ENCODE measurements at places on chromosomes 2 and 18.

DNA sequence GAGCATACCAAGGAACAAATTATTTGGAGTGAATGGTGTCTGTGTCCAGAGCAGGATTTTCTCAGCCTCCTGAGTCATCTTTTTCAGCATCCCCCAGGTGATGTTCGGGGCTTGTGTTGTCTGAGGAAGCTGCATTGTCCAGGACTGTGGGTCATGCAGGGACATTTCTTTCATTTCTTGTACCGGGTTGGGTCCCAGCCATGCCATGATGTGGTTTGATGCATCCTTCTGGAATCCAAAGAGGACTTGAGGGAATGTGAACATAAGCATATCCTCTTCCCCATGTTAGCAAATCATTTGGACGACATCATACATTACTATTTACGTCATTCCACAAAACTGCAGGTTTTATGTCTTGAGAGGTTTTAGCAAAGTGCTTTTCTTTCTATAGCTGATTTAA, 797.8 kb downstream of the CCDC85A start:
- no peak for DNase-seq

GRCh38 chr2:150150144-150150543, 337.3 kb downstream of the RND3 start:
- DNase-seq: no peak

- no peak for DNase-seq
These were observed 75.4 kb downstream of the CSRNP3 start for GRCh38 chr2:165544897-165545296.

- DNase-seq: no peak
These were observed 203.5 kb upstream of the TMEFF2 start for GRCh38 chr2:192398236-192398635.

- no peak for DNase-seq
These were observed 19.1 kb upstream of the SMARCAL1 start for GRCh38 chr2:216392945-216393840.

- no peak for DNase-seq
These were observed 36.5 kb downstream of the RHOB start for GRCh38 chr2:20483194-20483895.

GRCh38 chr2:100437751-100438150, 20.3 kb upstream of the CHST10 start:
- DNase-seq: no peak

DNA sequence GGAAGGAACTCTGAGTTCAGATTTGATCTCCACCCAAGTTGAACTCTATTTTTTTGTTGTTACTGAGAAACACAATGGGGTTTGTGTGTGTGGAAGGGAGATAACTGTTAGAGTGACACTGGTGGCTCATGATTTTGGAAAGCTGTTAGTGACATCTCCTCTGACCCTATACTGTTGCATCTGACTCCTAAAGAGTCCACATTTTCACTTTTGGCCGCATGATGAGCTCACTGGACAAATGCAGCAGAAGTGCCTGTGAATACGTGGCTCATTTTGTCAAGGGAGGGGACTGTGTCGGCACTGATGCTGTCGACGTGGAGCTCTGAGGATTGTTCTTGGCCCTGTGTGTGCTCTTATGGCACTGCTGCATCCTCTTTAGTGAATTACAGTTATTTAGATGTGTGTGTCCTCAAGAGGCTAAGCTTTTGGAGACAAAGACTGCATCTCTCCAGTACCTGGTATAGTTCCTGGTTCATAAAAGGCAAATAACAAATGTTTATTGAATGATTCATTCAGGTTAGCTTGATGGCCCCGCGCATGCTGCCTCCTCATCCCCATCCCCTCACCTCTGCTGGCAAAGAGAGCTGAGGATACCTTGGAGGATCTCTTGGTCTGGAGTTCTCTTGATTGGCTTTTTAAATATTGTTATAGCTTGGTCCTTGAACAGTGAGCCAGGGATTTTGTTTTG, 135.4 kb downstream of the PHLPP1 start:
- no peak for DNase-seq

DNA sequence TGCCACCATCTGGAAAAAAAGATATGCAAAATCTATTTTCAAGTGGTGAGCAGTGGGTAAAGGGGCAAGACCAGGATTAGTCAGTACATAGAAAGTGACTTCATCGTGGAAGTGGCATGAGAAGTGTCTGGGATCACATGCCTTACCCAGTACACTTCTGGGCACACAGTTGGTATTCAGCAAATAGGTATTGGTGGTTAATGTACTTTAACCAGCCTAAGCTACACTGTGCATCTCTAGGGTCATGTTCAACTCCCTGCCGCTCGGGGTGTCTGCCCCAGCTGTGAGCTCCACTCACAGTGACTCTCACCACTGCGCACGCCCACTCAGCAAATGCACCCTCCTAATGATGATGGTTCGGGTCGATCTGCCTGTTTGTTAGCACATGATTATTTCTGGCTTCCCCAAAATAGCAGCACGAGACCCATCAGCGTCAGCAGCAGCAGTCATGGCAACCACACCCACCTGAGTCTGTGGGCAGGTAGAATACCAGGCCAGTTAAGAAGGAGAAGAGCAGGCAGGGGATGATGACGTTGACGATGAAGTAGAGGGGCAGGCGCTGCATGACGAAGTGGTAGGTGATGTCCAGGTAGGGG, 11.1 kb downstream of the CHRNA1 start:
- DNase-seq: no peak

DNA sequence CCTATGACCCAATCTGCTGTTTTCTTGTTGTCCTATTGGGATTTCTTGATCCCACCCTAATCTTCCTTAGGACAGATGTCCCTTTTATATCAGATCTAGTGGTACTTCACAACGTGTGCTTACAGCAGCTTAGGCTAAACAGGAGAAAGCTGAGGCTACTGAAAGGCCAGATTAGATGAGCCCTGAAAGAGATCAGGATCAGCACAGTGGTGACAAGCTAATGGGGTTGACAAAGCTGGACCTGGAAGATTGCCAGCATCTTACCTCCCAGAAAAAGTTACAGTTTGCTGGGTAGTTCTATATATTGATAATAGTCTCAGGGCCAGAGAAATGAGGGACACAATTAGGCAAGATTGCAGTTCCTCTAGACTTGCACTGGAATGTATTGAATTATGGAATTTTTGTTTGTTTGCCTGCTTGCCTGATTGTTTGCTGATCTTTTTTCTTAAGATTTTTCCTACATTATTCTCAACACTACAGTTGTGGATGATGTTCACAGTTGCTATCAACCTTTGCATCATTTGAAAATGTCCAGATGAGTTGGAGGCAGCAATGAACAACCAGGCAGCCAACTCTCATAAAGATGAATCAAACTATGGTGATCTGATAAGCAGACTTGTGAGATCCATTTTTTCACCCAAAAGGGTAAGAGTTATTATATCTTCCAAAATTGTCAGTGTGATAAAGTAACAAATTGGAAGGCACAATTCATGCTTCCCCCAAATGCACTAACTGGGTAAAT, 49.1 kb upstream of the PIK3C3 start:
- DNase-seq: no peak

DNA sequence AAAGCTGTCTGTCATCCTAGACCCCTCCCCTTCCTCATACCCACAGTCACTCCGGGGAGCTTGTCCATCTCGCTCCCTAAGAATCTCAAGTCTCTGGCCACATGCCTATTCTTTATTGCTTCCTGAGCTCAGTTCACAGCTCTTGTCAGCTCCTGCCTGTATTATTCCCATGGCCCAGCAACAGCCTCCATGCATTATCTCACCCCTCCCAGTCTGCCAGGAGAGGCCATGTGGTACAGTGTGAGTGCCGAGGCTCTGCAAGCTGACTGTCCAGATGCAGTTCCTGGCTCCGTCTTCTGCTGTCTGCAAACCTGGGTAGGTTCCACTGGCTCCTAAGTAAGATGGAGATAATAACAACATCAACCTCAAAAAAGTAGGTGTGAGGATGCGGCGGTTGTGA, 79.7 kb downstream of the MRPS9 start:
- DNase-seq: no peak

- DNase-seq: no peak
These were observed 430.2 kb downstream of the GALR1 start for GRCh38 chr18:77679869-77680268.

DNA sequence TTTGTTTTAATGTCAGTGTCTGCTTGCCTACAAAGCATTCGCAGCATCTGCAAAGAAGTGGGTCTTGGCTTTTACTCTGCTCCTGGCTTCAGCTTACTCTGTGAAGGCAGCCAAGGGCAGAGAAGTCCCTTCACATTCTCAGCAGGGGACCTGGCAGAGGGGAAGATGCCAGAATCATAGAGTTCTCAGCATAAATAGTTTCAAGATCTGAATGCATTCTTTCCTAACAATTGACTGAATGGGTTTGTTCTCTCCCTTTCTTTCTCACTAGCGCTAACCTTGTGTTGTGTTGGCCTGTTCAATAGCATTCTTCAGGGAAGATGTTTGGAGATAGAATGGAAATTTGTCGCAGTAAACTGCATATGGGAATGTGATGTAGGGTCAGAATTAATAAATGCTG, 106.9 kb downstream of the FARSB start:
- no peak for DNase-seq

- no peak for DNase-seq
These were observed 171.7 kb upstream of the SOX11 start for GRCh38 chr2:5520463-5520972.

Data from natural killer cell treated with Interleukin-12 subunit alpha and Interleukin-12 subunit beta and Interleukin-15 and Interleukin-18, amount 100 ng/mL, for 72 hours (primary cell).